ENCODE measurements at places on chromosomes 1 and 21. TPM values are rescaled to one million over a fixed set of nuclear protein-coding genes. Genes with fewer than 3 reads are reported as not detected.

The CASZ1 gene
- total RNA-seq: 0.17 TPM

The CYP4A11 gene
- total RNA-seq: not detected

DNA sequence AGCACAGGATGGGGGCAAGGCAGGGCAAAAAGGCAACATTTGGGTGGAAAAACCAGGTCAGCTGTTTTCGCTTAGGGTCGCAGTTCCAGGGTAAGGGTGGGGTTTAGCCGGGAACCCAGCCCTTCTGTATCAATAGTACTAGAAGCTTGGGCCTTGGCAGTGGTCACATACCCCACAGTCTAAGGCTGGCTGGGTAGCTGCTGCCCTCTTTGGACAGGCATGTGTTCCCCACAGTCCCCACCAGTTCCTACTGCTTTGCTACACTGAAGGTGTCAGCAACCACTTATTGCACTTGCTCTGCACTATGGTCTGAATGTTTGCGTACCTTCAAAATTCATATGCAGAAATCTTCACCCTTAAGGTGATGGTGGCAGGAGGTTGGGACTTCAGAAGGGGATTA is 349.8 kb downstream of the LTN1 start:
- no peak for DNase-seq

The OR2T2 gene
- total RNA-seq: not detected

- DNase-seq: no peak
Observed at GRCh38 chr1:175341631-175342429, 149.3 kb upstream of the KIAA0040 start.

DNA sequence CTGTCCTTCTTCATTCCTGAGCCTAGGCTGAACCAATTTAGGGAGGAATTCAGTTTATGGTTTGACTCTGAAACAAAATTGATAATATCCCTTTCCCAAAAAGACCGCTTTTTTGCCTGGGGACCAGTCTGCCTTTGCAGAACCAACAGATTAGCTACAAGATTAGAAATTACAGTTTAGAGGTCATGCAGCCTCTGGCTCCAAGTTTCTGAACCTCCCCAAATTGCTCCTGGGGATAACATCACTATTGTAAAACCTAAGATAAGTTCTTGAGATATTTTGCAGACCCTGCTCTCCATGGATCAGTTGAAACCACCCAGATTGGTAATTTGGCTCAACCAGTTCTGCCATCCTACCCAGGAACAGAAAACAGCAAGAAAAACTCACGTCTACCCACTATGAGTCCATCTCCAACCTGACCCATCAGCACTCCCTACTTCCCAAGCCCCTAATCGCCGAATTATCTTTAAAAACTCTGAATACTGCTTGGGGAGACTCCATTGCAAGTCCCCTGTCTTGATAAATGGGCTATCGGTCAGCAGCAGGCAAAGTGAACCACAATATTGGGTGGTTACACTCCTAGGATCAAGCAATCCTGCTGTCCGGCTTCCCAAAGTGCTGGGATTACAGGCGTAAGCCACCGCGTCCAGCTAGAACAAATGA is 605 bp upstream of the RABGGTB start:
- no peak for DNase-seq

The KCNA3 gene
- not detected for total RNA-seq

- peak; percentile 41 for DNase-seq
Observed at GRCh38 chr1:174968750-174969244, 30.9 kb upstream of the CACYBP start.

The CNIH3 gene
- total RNA-seq: 2.5 TPM

The TTC13 gene
- 11.3 TPM for total RNA-seq

The TTC39A gene
- total RNA-seq: 3.5 TPM

The ADGRL2 gene
- 36.4 TPM for total RNA-seq

DNA sequence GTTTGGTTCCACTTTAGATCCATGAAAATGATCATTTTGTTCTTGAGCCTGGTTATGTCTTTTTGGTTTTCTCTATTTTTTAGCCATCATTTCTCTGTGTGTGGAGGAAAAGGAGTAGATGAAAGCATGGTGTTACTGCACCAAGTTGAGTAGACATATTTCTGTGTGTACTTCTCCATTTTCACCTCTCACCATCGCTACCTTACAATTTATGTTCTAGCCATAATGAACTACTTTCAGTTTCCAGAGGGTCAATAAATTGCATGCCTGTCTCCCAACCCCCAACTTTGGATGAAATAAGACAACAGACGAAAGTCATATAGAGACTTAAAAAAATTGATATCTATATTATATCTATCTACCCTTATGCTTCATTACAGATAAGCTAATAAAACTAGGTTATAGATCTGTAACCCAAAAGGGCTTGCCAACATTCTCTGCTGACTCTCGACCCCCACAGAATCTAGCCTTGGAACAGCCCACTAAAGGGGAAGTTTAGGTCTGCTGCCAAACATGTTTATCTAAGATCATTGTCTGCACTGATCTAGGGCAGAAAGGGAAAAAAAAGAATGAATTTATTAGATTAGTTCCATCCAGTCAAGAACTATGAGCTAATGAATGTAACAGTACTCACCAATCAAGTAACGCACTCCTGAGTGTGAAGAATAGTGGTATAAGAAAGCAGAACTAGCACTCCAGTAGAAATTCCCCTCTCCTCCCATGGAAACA is 7.5 kb upstream of the MAN1A2 start:
- DNase-seq: no peak

GRCh38 chr1:11919621-11920020 is 6.6 kb downstream of the KIAA2013 start:
- no peak for DNase-seq

The AADACL4 gene
- total RNA-seq: not detected

DNA sequence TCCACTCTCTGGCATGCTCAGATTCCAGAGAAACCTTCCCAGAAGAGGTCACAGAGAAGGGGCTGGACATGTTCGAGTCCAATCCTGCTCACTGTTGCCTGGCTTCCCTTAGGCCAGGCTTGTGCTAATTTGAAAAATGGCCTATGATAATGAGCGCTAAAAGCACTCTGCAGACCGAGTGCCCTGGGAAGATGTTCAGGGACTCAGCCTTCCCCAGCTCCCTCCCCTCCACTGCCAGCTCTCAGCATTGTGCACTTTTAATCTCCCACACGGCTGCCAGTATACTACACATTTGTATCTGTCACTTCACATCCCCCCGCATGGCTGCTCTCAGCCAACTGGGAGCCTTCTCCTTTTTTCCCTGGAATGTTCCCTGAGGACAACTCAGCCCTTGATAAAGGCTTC is 24.1 kb downstream of the FAM163A start:
- DNase-seq: no peak

The KRTAP12-2 gene
- total RNA-seq: not detected

Data from H4 (cell line).